H1 (cell line): ENCODE measurements at places on chromosomes 11 and 22.

- H3K4me1 ChIP-seq: no peaks in the 10 kb centered on the region
- no peak for DNase-seq
- no peaks in the 10 kb centered on the region; the same call in 1 of the 2 replicates for H3K36me3 ChIP-seq
- H3K27ac ChIP-seq: no peak overlapping the region
These were observed 250.8 kb downstream of the DDX10 start for GRCh38 chr11:108915666-108916065.

DNA sequence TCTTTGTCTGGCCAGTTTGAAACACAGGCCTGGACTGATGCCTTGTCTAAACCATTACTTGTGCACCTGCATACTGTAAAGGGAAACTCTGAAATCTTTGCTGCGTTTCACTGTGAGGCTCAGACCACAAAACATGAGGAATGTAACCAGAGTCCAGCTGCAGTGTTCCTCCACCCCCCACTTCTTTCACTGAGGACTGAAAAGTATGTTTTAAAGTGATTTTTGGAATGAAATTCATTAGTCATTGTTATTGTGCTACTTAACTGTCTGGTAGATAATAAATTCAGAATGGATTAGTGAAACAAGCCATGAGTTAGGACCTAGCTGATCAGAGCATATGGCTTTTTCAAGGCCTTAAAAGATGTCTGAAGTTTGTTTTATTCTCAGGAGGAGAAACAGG, 181.2 kb downstream of the WNT11 start:
- no peaks in the 10 kb centered on the region for H3K27me3 ChIP-seq
- no peaks in the 10 kb centered on the region for H3K36me3 ChIP-seq
- no peak overlapping the region for H3K4me3 ChIP-seq
- no peak overlapping the region for H3K27ac ChIP-seq

GRCh38 chr11:69017951-69018350, 4.9 kb upstream of the MRGPRF start:
- no peak overlapping the region for H3K27ac ChIP-seq
- no peaks in the 10 kb centered on the region for H3K36me3 ChIP-seq
- no peaks in the 10 kb centered on the region; the same call in 1 of the 2 replicates for H3K27me3 ChIP-seq
- no peak overlapping the region for H3K4me3 ChIP-seq
- DNase-seq: no peak

GRCh38 chr11:35307221-35307621, 112.1 kb downstream of the SLC1A2 start:
- no peak for DNase-seq
- no peaks in the 10 kb centered on the region for H3K36me3 ChIP-seq
- H3K27me3 ChIP-seq: no peaks in the 10 kb centered on the region
- no peak overlapping the region for H3K27ac ChIP-seq
- no peak overlapping the region for H3K4me3 ChIP-seq
- H3K4me1 ChIP-seq: no peaks in the 10 kb centered on the region

DNA sequence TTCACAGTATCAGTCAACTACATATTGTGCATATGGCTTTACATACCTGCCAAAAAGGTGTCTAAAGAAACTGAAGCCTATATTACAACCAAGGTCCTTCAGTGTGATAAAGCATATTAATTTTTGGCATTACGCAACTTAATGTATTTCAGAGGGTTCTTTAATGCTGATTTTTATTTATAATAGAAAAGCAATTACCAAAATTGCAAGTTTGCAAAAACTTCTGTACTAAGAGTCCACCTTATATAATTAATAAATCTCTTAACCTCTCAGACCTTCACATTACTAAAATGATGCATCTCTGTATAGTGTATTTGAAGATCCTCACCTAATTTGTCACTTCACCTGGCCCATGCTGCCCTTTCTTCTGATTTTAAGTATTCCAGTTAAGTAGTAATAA, 128.6 kb downstream of the GUCY1A2 start:
- H3K27me3 ChIP-seq: no peaks in the 10 kb centered on the region
- H3K4me3 ChIP-seq: no peak overlapping the region
- no peaks in the 10 kb centered on the region for H3K4me1 ChIP-seq
- no peaks in the 10 kb centered on the region for H3K36me3 ChIP-seq
- DNase-seq: no peak
- H3K27ac ChIP-seq: no peak overlapping the region
